ENCODE measurements at places on chromosomes 1 and 21.

DNA sequence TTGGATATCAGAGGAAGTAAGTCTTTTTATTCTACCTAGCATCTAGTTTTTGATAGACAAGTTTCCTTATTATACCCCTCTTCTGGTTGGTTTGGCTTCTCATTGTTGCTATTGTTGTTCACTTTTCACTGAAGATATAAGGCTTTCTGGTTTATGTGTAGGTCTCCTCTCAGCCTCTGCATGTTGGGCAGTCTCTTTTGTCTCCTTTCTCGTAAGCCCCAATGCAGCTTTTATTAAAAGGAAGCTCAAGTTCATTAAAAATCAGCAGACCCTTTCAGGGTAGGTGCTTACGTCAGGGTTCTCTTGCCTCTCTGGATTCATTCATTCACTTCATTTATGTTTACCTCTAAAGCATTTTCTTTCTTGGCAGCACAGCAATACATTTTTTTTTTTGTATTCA is 4.8 kb upstream of the DHX9 start:
- DNase-seq: no peak

DNA sequence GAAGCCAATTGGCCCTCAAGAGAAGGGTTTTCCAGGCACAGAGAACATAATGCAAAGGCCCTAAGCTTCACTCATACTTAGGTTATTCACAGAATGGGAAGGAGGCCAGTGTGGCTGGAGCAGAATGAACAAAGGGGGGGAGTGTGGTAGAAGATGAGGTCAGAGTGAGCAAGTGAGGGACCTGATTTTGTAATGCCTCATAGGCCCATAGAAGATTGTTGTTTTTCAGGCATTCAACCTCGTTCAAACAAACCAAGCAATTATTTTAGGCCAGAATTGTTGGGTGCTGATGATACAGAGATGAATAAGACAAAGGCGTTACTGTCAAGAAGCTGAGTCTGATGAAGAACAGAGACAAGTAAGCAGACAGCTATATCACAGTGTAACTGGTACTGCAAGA is 54.5 kb upstream of the RAP1A start:
- no peak for DNase-seq

- DNase-seq: no peak
Observed at GRCh38 chr1:218938259-218938658, 235.4 kb upstream of the LYPLAL1 start.

- DNase-seq: no peak
Observed at GRCh38 chr1:18922319-18922726, 20.0 kb upstream of the ALDH4A1 start.

DNA sequence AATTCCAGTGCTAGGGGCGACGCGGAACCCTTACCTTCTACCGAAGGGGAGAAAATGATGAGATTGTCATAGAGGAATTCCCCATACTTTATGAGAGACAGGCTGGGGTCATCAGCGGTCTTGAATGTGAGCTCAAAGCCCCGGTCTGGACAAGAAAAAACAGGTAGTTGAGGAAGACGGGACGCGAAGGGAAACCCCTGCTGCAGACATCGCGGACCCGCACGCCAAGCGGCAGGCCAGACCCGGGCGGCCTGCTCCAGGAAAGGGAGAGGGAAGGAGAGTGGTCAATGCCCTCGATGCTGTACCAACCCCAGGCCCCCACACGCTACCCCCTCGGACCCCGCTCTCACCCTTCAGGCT is 342 bp downstream of the DDOST start:
- peak; percentile 10 for DNase-seq
